GM13977 (cell line): ENCODE measurements at places on chromosomes 2 and 18.

- no peak for DNase-seq
These were observed 154.0 kb downstream of the PMAIP1 start for GRCh38 chr18:60053747-60054304.

- no peak for DNase-seq
These were observed 120.8 kb downstream of the NFATC1 start for GRCh38 chr18:79516441-79516931.

DNA sequence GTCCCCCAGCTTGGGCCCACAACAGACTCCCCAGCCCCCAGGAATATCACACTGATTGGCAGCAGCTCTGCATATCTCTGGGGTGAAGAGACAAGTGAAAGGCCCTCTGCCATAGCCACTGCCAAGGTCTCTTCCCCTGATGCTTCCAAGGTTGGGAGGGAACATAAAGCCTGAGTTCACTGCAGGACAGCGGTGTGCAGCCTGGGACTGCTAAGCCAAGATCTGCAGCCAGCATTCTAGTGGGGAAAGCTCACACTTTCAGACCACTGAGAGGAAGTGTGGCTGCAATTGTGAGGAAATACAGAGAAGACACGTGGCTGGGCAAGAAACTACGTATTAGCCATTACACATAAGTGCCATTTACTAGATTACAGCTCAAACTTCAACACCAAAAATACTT is 100.7 kb downstream of the MAIP1 start:
- no peak for DNase-seq

DNA sequence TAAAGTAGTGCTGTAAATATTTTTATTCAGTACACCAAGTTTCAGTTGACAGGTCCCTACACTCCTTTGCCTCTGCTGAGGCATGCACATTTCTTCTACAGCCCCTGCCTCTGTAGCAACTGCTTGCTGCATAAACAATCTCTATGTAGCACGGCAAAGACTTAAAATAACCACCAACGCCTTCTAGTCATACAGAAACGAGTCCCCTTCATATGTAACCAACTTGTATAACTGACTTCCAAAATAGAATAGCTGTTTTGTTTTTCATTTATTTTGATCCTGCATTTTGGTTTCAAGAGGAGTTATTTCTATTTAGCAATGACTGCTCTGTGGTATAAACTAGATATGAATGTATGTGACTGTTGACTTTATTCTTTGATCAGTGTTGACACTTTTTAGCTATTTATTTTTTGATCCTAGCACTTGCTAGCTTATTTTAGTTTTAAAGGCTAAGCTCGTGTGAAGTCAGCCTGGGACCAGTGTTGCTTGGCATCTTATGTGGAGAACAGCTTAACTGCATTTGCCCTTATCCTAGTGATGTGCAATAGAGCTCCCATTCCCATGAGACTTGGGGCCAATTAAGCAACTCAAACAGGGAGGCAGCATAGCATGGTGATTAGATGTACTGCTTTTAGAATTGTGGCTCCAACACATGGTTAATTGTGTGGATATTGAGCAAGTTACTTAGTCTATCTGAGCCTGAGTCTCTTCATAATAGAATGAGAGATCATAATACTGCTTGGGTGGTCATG is 79.6 kb downstream of the HRH4 start:
- no peak for DNase-seq

GRCh38 chr2:127770973-127771735 is 39.8 kb downstream of the WDR33 start:
- no peak for DNase-seq

- DNase-seq, result no peak
These were observed 825 bp downstream of the THUMPD2 start for GRCh38 chr2:39778233-39778632.

DNA sequence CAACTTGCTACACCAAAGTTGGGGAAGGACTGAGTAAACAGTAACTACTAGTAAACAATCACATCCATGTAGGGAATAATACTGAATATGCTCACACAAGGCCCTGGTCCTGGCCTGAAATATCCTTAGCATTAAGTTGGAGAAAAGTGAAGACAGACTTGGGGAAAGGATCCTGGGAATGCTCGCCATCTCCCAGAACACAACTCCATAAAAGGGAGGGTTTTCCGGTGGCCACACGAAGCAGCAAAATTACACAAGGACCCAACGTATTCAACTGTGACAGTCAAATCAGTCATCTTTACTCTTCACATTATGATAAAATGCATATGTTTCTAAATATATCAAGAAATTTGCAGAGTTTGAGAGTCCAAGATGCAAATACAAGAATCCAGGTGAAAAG is 7.3 kb downstream of the NEMP2 start:
- DNase-seq, result no peak

GRCh38 chr2:235827585-235827992 is 333.7 kb downstream of the AGAP1 start:
- no peak for DNase-seq

DNA sequence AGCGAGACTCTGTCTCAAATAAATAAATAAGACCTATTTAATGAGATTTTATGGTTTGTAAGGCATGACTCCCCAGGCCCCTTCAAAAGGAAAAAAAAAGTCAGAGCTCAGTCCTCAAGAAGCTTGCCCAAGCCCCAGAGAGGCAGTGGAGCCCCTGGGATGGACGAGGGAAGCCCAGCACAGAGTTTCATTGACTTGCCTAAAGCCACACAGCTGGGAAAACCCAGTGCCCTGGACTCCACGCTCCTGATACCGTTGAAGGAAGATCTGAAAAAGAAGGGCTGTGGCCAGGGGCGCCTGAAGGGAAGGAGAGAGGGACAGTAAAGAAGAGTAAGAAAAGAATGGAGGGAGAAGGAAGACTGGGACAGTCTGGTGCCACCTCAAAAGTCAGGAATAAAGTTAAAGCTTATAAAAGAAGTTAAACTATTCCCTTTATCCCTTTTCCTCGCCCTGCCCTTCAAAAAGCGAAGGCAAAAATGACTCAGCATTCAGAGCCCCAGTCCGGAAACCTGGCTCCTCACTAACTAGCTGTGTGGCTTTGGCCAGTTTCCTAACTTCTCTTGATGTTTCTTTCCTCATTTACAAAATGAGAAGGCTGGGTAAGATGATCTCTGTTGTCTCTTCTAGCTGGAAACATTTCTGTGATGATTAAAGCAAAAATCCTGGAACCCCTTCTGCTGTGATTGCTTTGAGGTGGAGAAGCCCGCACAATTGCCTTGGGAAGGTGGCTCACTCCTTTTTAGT is 46.7 kb downstream of the LYPD1 start:
- DNase-seq, result no peak

GRCh38 chr2:8496079-8496478 is 185.8 kb upstream of the ID2 start:
- no peak for DNase-seq

DNA sequence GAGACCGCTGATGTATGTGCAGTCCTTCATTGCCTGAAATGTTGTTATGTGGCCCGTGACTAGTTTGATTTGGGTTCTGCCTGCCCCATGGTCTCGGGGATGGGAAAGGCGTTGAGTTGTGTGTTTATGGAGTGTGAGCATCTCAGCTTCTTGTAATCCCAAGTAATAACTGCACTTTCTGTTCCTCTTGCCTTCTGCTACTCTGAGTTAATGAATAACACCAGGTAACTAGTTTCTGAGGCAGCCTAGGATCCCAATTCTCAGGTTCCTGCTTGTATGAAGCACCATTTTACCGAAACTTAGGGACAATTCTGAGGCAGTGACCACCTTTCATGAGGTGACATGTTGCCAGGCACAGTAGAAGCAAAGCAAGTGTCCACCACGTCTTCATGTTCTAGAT is 170.0 kb downstream of the ALK start:
- peak; percentile 18 for DNase-seq

- DNase-seq, result no peak
These were observed 44.6 kb downstream of the ITGB1BP1 start for GRCh38 chr2:9378433-9379390.

GRCh38 chr2:133810559-133810958 is 242.3 kb upstream of the NCKAP5 start:
- DNase-seq, result no peak

DNA sequence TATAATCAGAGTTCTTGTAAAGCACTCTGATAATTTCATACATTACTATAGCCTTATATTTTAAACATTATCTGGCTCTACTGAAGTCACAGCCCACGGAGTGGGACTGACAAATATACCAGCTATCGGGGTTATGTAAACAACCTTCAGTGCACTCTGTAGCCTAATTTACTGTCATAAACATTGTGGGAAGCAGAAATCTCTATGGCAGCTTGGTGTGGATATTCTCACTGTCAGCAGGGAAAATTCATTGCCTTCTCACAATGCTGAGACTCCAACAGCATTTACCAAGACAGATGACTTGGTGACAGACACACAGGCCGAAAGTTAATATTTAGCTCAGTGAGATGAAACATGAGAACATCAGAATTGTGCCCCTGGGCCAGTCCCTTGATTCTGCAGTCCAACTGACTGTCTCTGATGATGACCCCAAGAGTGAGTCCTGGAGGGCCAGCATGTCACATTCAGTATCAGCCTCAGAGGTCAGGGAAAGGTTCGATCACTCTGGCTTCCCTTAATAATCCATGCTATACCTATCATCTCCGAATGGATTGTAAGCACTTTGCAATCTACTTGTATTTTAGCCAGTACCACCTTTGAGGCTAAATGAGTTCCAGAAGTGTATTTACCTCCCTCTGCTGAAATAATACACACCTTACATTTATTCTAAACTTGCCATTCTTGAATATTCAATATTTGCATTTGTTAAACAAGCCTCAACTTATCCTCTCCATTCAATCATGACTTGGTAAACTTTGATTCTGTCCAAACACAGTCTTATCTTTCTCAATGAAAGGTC is 146.2 kb upstream of the OSR1 start:
- DNase-seq, result no peak

GRCh38 chr2:134570676-134571075 is 148.1 kb downstream of the TMEM163 start:
- DNase-seq, result no peak

DNA sequence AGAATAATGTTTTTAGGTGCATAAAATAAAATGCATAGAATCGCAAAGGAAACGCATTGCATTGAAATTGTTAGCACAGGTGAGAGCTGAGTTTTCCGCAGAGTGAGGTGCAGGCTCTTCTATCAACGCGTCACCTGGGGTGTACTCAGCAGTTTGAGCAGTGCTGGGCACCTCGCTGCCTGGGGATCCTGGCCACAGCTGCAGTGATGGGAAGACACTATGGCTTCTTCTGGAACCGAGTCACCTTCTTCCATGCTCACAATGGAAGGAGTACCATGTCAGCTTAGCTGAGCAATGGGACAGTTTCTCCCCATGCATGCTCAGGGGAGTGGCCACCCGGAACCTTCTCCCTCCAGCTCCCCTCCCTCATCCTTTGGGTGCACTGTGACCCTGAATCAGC is 95.4 kb upstream of the OTOS start:
- no peak for DNase-seq

DNA sequence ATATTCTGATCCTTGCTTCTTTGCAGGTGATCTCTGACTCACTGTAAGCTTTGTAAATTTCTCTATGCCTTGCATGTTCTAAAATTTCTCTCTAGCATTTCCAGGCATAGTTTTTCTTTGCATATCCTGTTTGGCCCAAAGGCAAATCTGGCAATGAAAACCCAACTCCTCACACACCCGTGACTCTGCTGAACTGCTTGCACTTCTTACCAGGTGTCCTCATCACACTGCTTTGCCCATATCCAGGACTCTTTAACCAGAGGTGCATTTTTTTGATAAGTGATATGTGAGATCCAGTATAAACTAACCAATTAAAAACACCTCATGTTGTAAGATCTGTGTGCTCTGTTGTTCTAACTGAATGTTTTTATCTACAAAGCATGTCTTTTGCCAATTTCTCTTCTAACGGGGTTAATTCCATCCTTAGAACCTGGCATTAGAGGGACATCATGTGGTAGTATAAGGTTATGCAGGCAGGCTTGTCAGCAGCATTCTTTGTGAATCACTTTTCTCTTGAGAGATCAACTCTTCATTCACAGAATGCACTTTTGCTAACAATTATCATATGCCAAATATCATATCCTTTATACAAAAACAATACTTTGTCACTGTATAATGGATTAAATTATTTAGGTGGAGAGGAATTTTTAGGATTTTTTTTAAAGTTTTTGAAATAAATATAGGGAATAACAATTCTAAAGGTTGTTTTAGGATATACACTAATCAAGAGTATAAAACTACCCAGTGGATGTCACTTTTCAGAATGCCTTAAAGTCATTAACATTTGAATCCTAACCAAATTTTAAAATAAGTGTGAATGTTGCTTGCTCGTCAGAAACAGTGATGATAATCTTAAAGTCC is 20.8 kb upstream of the TMX3 start:
- peak; percentile 62 for DNase-seq

GRCh38 chr2:72951303-72952095 is 34.2 kb downstream of the EMX1 start:
- no peak for DNase-seq

- DNase-seq, result no peak
These were observed 227.4 kb downstream of the SS18 start for GRCh38 chr18:25862881-25863600.

DNA sequence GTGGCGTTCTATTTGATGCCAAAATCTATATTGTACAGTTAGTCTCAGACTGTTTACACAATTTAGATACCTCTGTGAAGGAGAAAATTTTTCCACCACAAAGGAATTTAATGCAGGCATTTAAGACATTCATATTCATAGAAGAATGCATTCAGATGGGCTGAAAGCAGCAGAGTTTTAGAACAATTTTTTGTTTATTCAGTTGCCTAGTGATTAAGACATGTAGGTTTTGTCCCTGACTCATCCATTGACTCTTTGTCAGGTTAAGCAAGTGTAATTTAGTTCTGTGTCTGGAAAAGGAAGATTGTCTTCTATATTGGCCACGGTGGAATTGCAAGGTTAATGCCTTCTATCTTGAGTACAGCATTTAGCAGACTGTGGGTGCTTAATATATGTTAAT is 515.0 kb downstream of the PARD3B start:
- DNase-seq, result no peak

DNA sequence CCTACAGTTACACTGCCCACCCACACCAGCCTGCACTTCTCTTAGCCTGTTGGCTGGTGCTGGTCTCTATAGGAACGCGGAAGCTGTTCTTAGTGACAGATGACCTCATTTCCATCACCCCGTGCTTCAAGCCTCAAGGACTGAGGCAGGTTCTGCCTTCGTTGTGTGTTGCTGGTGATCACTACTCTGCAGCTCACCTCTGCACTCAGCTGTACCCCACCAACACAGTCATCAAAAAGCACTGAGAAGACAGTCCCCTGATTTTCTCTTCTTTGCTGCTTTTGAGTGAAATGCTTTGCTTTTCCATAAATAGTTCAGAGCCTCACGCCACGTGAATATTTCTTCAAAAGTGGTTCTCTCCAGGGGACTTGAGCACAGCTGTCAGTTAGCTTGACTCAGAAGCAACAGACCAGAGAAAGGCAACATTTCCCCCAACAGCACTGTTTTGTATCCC is 225.7 kb upstream of the CCDC150 start:
- DNase-seq, result peak; percentile 56

GRCh38 chr2:176504440-176504839 is 235.2 kb downstream of the MTX2 start:
- no peak for DNase-seq
